ENCODE measurements at places on chromosomes 13 and 19.
A peak's percentile ranks its signal among the peaks of the same experiment; 100 is the strongest.

DNA sequence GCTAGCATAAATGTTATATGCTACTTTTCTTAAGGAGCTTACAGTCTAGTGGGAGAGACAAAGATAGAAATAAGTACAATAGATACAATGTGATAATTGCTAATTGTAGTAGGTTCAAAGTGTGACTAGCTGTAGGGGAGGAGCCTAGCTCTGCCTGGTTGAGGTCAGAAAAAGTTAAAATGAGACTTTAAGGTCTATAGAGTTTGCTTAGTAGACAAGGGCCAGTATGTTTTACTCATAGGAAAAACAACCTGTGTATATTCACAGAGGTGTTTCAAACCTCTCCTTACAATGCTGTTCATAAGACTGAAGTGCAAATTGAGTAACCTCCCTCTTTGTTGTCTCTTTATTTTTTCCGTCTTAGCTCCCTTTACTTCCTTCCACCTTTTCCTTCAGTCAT, 56.1 kb downstream of the PDS5B start:
- no peak for DNase-seq

- no peak for DNase-seq
Observed at GRCh38 chr19:49387936-49388372, at the start of gene KASH5. Gene KASH5, plus strand, starts transcription at chr19:49388249. Its CDS starts 2,635 bp downstream, at chr19:49390884.

DNA sequence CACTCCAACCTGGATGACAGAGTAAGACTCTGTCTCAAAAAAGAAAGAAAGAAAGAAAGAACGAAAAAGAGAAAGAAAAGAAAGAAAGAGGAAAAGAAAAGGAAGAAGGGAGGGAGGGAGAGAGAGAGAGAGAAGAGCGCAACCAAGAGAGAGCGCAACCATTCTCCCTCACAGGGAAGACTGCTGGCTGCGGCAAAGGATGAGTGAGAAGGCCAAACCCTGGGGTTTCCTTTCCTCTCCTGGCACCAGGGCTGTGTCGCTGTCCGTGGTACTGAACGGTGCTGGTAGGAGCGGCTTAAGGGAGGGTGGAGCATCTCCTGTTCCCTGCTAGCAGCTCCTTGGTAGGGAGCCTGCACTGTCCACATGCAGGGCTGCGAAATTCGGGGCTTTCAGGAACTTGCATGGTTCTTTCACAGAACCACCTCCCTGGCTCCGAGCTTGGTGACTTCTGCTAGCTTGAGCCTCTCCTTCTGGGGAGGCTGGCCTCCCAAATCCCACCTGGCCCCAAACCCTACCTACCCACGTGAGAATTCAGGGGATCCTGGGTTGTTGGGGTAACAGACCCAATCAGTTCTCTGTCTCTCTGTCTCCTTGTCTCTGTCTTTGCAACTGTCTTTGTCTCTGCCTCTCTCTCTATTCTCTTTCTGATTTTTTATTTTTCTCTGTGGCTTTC, 51.1 kb upstream of the ZNRF4 start:
- DNase-seq, result peak; percentile 43

- peak; percentile 27 for DNase-seq
Observed at GRCh38 chr19:51552996-51553725, 17.9 kb upstream of the ZNF175 start.

- no peak for DNase-seq
Observed at GRCh38 chr13:86729206-86729605, 930.0 kb upstream of the SLITRK6 start.

DNA sequence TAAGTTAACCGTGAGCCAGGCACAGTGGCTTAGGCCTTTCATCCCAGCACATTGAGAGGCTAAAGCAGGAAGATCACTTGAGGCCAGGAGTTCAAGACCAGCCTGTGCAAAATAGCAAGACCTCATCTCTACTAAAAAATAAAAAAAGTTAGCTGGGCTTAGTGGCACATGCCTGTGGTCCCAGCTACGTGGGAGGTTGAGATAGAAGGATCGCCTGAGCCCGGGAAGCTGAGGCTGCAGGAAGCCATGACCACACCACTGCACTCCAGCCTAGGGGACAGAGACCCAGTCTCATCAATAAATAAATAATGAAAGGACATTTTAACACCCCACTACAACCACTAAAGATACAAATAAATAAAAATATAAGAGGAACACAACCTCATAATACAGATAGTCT, 21.6 kb downstream of the LSM14A start:
- DNase-seq, result no peak

DNA sequence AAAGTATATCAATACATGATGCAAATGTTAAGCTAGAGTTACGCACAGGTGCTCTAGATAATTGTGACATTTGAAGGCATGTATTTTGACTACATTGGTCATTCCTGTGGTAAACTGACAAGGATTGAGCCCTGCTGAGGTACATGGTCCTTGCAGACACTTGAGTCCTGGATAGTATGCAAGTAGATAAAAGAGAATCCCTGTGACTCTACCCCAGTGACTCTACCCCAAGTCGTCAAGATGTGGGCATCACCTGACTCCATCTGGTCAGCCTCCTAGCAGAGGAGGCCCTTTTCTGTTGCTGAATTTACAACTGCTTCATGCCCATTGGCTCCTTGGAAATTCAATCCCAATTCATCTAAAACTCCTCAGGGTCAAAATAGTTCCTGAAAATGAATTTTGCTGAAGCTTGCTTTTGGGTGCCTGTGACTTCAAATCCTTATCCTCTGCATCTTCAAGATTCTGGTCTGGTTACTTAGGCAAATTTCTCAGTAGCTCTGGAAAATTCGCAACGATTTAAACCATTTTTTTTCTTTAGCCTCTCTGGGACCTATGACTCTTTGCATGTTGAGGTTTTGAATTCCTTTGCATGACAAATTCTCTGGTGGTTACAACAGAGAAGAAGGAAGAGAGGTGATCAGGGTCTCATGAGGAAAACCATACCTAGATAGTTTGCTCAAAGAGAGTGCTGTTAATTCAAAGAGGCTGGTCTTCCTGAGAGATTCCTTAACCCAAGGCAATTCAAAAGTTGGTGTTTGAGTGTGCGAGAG, 422.1 kb downstream of the FGF9 start:
- DNase-seq, result no peak

DNA sequence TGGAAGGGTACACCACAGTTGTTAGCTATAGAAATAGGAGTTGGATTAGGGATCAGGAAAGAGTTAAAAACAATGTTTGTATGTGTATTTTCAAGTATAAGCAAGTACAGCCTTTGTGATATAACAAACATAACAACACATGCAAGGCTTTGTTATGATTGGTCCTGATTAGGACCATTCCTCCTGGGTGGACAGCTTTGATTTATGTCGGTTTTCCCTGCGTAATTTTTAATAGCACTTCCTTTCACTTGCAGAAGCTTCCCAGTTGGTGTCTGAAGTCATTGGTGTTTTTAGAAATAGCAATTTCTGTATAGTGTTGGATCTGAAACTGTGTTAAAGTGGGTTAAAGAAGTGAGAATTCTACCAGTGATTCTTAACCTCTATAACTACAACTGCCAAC, 10.0 kb downstream of the FNDC3A start:
- DNase-seq, result no peak

GRCh38 chr13:26658448-26659385, 101.2 kb downstream of the WASF3 start:
- DNase-seq, result no peak

DNA sequence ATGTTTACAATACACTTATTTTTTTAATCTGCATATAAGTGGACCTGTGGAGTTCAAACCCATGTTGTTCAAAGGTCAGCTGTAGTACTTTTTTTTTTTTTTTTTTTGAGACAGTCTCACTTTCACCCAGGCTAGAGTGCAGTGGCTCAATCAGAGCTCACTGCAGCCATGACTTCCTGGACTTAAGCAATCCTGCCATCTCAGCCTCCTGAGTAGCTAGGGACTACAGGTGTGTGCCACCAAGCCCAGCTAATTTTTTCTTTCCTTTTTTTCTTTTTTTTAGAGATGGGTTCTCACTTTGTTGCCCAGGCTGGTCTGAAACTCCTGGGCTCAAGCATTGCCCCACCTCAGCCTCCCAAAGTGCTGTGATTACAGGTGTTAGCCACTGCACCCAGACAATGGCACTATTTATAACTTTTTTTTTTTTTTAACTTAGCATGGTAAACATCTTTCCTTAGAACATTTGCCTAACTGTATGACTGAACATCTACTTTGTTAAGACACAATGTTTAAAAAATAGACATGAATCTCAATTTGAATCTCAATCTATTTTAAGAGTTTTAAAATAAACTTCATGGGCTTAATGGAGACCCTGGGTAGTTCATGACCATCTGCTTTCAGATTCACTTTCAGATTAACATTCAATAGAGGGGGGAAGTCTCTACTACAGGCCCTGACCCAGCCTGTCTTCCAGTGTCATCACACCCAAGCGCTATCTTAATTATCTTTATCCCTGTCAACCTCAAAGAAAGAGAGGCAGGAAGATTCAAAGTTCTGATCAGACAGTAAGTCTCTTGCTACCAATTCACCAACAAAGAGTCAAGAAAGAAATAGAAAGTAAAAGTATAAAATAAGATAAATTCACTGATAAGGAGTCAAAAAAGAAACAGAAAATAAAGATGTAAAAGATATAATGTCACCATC, 97.7 kb upstream of the DOCK9 start:
- no peak for DNase-seq

GRCh38 chr19:12886651-12886968, 391 bp downstream of the KLF1 start:
- DNase-seq, result no peak

GRCh38 chr19:5905114-5905778, 574 bp downstream of the VMAC start:
- no peak for DNase-seq

GRCh38 chr13:110399801-110400200, 92.7 kb downstream of the COL4A2 start:
- DNase-seq, result no peak

DNA sequence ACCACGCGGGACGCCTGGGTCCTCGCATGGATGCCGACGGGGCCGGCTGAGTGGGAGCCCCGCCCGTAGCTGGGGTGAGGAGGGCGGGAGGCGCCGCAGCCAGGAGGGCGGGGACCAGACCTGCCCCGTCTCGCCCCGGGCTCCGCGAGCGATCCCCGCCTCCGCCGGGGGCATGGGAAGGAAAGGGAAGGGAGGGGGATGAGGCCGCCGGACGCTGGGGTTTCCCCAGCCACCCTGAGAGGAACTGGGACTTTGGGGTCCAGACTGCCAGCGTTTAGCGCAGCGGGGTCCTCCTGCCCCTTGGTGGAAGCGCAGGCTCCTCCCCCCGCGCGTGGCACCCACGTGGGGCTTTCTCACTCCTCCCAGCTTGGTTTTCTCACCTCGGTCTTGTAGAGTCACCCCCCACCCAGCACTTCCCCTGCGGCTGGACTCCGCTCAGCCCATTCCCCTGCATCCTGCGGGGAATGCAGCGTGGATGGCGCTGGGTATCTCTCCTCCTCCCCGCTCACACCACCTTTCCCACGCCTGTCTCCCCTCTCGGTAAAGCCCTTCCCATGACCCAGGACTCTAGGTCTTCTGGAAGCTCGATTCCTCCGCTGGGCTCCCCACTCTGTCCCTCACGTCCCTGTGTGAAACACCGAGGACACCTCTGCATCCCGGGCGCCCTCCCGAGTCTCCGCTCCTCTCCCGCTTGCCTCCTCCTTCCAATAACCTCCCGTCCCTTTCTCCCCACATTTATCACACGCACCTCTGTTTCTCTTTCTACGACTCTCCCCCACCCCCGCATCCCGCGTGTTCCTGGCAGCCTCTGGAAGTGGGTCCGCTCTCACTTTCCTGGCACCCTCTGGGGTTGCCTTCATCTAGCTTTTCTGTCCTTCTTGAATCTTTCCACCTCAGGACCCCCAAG, 2.1 kb downstream of the TGFB1 start:
- peak; percentile 65 for DNase-seq

DNA sequence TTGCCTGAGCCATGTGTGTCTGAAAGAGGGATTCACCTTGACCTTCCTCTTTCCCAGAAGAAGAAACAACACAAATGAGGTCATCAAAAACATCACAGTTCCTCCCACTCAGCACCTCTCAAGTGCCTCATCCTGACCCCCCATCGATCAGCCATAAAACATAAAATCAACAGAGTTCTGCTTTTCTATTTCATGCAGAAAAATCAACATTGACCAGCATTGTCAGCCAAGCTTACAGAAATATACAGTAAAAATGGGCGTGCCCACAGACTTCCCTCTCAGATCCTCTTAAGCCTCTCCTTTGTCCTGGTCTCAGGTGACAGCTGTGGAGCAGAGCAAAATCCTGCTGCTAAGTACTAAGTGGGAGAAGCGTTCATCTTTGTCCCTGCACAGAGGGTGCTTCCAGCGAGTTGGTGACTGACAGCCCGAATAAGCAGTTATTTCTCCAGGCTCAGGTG, 213.3 kb downstream of the OLFM4 start:
- no peak for DNase-seq
